ENCODE measurements at places on chromosomes 11 and 22.

GRCh38 chr11:81673001-81673400 lies 1060.7 kb downstream of the FAM181B start:
- DNase-seq: no peak

- DNase-seq: no peak
Observed at GRCh38 chr11:131356206-131356605, 14.2 kb upstream of the NTM start.

- DNase-seq: no peak
Observed at GRCh38 chr11:34490304-34490703, 23.3 kb downstream of the ELF5 start.

GRCh38 chr11:43950311-43950855 lies 7.9 kb downstream of the C11orf96 start:
- DNase-seq: no peak

GRCh38 chr11:119320240-119320775 lies 3.4 kb upstream of the MCAM start:
- no peak for DNase-seq

DNA sequence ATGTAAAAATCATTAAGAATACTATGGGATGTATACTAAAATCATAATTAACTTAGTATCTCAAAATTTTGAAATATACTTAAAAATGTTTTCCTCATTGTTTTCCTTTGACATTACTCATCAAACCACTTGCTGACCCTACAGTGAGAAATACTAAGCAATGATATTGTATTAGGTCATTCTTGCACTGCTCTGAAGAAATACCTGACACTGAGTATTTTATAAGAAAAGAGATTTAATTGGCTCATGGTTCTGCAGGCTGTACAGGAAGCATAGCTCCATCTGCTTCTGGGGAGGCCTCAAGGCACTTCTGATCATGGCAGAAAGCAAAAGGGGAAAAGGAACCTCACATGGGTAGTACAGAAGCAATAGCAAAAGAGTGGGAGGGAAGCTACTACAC lies 950.9 kb upstream of the CHORDC1 start:
- DNase-seq: no peak

GRCh38 chr22:45290410-45290936 lies 5.7 kb downstream of the UPK3A start:
- no peak for DNase-seq

- no peak for DNase-seq
Observed at GRCh38 chr11:133266986-133267385, 265.3 kb downstream of the OPCML start.

- no peak for DNase-seq
Observed at GRCh38 chr11:84290647-84291046, 1004.5 kb upstream of the CCDC90B start.

GRCh38 chr22:47872761-47873535 lies 1110.5 kb downstream of the TBC1D22A start:
- no peak for DNase-seq

- DNase-seq: no peak
Observed at GRCh38 chr11:113474362-113475159, 637 bp downstream of the DRD2 start.

Measured in NCI-H1930 (cell line).